ENCODE measurements at places on chromosomes 2 and 18.

DNA sequence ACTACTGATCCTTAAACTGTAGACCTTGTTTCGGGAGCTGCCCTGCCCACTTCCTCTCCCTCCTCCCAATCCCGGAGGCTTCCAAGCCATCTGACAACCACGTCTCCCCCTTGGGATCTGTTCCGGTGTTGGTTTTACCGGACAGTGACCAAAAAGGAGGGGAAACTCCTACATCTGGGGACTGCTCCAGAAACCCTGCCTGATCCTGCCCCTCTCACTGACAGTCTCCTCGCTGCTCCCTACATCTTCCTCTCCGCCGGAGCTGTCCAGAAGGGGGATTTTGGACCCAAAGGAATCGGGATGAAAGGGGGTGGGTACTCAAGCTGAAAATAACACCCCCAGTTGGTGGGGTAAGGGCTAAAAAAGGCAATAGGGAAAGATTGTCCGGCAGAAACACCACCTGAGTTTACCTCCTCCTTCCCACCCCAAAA lies 1.5 kb downstream of the INO80D start:
- DNase-seq = peak; percentile 74

- DNase-seq = no peak
Measured at GRCh38 chr18:5173646-5174045, 23.4 kb downstream of the AKAIN1 start.

- DNase-seq = no peak
Measured at GRCh38 chr2:66569974-66570373, 135.0 kb downstream of the MEIS1 start.

DNA sequence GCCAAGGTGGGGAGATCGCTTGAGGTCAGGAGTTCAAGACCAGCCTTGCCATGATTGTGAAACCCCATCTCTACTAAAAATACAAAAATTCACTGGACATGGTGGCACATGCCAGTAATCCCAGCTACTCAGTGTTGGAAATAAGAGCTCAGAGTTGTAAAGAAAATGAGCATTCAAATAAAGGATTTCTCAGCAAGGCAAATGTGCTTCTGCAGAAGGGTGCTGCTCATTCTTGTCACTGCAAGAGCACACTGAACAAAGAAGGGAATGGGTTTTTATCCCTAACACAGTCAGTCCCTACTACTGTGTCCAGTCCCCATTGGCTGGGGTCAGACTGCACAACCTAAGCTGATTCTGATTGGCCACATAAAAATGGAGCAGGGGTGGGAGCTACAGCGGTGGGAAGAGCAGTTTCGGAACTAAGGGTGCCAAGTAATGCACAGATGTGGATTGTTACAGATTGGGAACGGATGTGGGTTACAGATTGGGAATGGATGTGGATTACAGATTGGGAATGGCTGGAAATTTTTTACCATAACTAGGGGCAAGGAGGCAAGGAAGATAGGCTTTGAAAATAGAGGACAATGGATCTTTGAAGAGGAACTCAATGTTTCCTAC lies 31.1 kb upstream of the TRAPPC8 start:
- DNase-seq = no peak

- no peak for DNase-seq
Measured at GRCh38 chr2:233688341-233688740, 4.3 kb upstream of the UGT1A6 start.

- DNase-seq = peak; percentile 30
Measured at GRCh38 chr2:31828891-31829290, 181.9 kb downstream of the MEMO1 start.

- DNase-seq = no peak
Measured at GRCh38 chr2:228786901-228787300, 484.2 kb downstream of the PID1 start.

GRCh38 chr2:9167718-9168657 lies 38.6 kb upstream of the ASAP2 start:
- DNase-seq = no peak

GRCh38 chr18:56443166-56443907 lies 195.1 kb downstream of the TXNL1 start:
- DNase-seq = no peak

GRCh38 chr2:207337234-207338219 lies 171.8 kb upstream of the KLF7 start:
- no peak for DNase-seq

GRCh38 chr18:6810191-6810590 lies 80.7 kb downstream of the ARHGAP28 start:
- no peak for DNase-seq

- DNase-seq = no peak
Measured at GRCh38 chr2:15993232-15993610, 52.9 kb downstream of the MYCN start.

GRCh38 chr2:226796840-226797288 lies 2.8 kb downstream of the IRS1 start:
- peak; percentile 69 for DNase-seq

DNA sequence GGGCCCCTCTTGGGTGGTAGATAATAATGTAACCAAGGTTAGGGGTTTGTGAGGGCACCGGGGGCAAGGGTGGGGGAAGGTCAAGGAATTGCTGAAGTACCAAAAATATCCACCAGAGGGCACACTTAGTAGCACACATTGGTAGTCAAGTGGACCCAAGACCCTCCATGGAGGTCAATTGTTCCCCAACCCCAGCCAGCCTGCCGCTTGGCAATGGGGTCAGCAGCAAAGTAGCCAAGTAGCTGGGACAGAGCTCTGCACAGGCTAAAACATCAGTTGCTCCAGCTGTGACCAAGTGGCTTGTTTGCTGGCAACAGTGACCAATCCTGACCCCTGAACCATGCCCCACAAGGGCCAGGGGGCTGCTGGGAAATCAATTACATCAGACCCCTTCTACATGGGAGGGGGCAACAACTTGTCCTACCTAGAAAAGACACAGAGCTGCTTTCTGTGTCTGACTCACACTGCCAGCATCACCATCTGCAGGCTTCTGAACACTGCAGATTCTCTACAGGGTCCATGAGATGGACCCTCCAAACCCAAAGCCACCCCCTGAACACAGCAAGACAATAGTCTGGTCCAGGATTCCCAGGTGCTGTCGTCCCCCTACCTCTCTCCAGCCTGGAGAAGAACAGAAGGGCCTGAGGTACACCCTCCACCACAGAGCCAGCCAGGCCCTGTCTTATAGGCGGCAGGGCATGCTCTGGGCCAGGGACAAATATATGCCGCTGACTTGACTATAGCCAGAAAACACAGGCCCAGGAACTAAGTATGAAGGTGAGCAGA lies 76.0 kb downstream of the EMX1 start:
- no peak for DNase-seq

DNA sequence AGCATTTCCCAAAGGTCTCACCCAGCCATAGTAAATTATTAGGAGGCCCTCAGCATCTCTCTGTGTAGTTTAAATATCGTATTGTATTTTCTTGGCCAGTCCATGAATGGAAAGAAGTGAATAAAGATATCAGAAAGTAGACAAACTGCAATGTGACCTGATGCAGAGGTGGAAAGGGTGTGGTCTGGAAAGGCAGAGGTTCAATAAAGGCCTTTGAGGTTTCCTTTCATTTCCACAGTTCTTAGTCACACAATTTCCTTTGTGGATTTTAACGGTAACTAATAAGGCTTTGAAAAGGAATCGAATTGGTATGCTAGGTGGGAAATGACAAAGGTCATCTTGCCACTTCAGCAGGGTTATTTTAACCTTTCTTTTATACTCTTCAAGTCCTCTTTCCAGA lies 20.1 kb upstream of the WIPF1 start:
- DNase-seq = no peak

DNA sequence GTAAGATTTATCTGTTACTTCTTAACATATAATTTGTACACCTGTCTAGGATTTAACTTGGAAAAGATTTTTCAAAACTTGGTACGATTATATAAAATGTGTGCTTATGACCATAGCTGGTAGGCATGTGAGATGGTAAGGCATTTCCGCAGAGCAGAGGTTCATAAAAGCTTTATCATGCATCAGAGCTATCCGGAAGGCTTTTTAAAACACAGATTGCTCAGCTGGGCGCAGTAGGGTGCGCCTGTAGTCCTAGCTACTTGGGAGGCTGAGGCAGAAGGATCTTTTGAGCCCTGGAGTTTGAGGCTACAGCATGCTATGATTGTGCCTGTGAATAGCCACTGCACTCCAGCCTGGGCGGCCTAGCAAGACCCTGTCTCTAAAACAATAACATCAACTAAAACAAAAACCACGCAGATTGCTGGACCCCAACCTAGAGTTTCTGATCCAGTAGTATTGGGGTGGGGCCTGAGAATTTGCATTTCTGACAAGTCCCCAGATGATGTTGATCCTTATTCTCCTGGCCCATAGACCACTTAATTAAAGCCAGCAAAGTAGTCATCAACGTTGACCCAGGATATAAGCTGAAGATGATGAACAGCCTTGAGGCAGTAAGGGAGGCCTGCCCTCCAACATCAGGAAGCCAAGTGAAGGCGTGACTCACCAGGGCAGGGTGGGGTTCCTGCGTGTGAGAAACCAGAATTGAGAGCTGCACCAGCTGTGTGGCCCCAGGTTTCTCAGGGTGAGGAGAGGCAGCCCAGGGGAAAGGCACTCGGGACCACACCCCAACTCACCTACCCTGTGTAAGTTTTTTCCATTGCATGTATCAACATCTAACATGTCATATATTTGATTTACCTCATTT lies 21.6 kb upstream of the SLC20A1 start:
- no peak for DNase-seq

- no peak for DNase-seq
Measured at GRCh38 chr2:229130522-229130921, 140.6 kb downstream of the PID1 start.

- DNase-seq = no peak
Measured at GRCh38 chr2:68943581-68944568, 8.8 kb downstream of the GKN2 start.

- no peak for DNase-seq
Measured at GRCh38 chr2:26759845-26760244, 4.2 kb upstream of the SLC35F6 start.

DNA sequence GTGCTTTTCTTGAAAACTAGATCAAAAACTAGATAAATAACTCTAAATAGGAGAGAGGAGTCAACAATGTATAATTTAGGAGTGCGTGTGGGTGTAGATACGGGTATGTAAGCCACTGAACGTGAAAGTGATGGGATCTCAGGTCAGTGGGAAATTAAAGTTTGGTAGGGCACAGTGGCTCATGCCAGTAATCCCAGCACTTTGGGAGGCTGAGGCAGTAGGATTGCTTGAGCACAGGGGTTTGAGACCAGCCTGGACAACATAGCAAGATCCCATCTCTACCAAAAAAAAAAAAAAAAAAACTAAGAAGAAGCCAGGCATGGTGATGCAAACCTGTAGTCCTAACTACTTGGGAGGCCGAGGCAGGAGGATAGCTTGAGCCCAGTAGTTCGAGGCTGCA lies 247.1 kb downstream of the ANAPC1 start:
- no peak for DNase-seq

GRCh38 chr2:5569256-5569655 lies 122.9 kb upstream of the SOX11 start:
- no peak for DNase-seq

DNA sequence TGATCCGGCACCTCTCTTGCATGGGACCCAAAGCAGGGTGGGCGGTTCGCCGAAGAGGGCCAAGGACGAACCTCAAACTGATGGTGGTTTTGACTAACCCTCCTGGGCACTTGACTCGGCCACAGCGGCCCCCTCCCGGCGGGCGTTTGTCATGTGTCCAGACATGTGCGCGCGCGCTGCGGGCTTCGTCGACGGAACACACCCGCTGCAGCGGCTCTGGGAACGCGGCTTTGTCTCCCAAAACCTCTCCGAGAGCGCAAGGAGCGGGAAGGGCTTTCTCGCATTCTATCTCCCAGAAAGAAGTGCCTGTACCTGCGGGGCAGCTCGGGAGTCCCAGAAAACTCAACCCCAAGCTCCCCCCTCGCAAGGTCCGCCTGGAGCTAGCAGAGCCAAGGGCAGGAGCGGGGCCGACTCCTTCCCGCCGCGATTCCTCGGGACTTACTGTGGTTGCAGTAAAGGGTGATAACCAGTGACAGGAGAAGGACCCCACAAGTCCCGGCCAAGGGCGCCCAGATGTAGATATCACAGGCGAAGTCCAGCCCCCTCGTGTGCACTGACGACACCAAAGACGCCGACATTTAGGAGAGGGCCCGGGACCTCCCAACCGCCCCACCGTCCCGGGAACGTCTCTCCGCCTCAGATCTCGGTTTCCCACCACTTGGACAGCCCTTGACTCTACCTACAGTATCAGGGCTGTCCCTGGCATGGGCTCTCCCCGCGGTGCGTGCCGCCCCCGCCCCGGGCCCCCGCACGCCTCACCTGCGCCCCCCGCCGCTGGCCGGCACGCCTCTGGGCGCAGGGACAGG lies 1.6 kb downstream of the CD8A start:
- DNase-seq = no peak

DNA sequence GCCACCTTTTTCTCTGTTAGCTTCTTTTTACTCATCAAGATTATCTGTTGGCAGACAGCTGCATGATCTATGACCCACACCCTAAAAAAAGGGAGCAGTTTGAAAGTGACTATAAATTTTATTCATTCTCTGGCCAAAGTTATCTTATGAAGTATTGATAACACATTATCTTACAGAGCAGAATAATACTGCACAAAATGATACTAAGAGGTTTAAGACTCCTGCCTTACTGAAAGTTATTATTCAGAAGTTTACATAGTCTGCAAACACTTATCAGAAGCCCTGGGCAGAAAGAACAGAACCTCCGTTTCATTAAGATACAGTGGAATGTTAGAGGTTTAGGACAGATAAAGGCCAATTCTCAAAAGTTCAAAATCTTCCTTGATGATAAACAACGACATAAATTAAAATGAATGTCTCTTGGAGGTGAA lies 78.2 kb downstream of the ZEB2 start:
- DNase-seq = no peak

DNA sequence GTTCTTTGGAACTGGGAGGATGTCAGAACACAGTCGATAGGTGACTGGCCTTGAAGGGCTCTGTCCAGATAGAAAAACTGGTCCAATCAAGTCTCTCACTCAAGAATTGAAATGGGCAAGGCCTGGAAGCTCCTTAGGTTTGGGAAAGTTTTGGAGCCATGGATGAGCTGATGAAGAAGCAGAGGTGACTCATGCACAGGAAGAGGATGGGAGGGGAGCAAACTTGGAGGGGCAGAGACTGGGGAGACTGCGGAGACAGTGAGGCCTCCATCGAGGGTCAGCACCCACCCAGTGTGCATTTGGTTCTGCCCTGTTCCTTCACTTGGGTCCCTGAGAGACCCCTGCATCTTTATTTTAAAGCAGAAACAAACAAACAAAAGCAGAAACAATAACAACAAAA lies 41.1 kb downstream of the SOWAHC start:
- no peak for DNase-seq

- DNase-seq = no peak
Measured at GRCh38 chr18:5973099-5973498, 77.8 kb upstream of the TMEM200C start.

GRCh38 chr2:147483911-147484310 lies 360.9 kb upstream of the ACVR2A start:
- no peak for DNase-seq
